Tibial nerve (tissue), 4 donors: ENCODE measurements at places on chromosomes 7 and 10. TPM values are rescaled to one million over a fixed set of nuclear protein-coding genes. Genes with fewer than 3 reads are reported as not detected.

DDC gene
- 0.66 TPM for total RNA-seq

ZNF736 gene
- 22.8 TPM for total RNA-seq

- no peak for DNase-seq
- peaks cover 35% of the 10 kb centered on the region for H3K4me1 ChIP-seq
- no peak overlapping the region for H3K4me3 ChIP-seq
- no peak overlapping the region for H3K27ac ChIP-seq
These were observed 50.1 kb upstream of the TMEM72 start for GRCh38 chr10:44860811-44861736.

DNA sequence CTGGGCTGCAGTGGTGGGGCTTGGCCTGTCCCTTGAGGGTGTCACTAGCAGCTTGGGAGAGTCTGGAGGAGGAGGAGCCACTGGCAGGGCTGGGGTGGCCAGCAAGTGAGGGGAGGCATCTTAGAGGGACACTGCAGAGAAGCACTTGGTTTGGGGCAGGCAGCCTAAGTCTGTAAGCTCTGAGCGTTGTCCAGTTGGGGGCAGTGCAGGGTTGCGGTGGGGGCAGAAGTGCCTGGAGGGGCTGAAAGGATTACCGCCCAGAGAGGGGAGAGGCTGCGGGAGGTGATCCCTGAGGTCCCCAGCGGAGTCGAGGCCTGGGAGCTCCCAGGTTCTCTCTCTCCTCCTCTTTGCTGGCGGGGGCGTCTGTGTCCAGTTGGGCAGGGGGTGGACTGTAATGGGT is 7.4 kb downstream of the ADCYAP1R1 start:
- no peaks in the 10 kb centered on the region for H3K27me3 ChIP-seq
- H3K4me3 ChIP-seq: no peak overlapping the region
- no peaks in the 10 kb centered on the region for H3K36me3 ChIP-seq

- H3K4me1 ChIP-seq: peaks cover 32% of the 10 kb centered on the region
- H3K27ac ChIP-seq: no peak overlapping the region
- H3K36me3 ChIP-seq: no peaks in the 10 kb centered on the region
- no peak for DNase-seq
These were observed 81.3 kb downstream of the ITGB8 start for GRCh38 chr7:20412032-20412431.
